ENCODE measurements at places on chromosomes 5 and 9.

DNA sequence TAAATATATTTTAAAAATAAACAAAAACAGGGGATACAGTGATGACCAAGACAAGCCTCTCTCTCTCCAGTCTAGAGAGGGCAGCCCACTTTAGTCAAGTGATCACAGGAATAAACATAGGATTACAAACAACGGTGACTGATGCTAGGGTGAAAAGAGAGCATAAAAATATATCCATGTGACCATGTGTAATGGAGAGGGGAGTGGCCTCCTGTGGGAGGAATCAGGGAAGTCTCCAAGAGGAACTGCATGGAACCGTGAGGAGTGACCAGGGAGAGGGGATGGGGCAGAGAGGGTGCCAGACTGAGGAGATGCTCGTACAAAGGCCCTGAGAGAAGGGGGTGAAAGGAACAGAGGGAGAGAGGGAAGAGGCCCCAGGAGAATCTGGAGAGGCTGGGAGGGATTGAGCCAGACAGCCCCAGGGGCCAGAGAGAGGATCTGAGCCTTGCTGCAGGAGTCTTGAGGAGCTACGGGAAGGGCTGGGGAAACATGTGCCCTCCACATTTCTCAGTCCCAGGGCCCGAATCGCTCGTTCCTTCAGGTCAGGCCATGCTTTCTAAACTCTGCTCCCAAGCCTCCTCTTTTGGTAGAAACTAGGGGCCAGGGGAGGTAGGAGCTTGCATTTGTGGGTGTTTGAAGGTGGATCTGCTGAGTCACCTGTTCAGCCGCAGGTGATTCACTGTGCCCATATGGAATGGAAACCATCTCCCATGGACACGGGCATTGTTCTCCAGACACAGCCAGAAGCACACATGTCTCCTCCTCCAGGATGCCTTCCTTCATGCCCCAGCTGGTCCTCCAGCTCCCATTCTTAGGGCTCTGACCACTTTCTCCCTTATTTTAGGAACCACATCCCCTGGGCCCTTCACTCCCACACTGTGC lies 63.8 kb downstream of the PAX5 start:
- no peak for DNase-seq

GRCh38 chr5:95842854-95843544 lies 20.5 kb upstream of the GLRX start:
- peak; percentile 70 for DNase-seq

DNA sequence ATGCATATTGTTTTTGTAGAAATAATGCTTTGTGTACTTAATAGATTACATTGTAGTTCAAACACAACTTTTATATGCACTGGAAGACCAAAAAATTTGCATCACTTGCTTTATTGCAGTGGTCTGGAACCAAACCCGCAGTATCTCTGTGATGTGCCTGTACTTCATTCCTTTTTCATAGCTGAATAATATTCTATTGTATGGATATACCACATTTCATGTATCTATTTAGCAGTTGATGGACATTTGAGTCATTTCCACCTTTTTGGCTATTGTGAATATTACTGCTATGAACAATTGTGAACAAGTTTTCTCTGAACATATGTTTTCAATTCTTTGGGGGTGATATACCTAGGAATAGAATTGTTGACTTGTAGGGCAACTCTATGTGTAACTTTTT lies 40.1 kb downstream of the ITGA1 start:
- no peak for DNase-seq

GRCh38 chr9:27336126-27336525 lies 39.2 kb upstream of the EQTN start:
- DNase-seq: no peak

Data from SIG-M5 (cell line).